ENCODE measurements at places on chromosomes 6 and 20.

DNA sequence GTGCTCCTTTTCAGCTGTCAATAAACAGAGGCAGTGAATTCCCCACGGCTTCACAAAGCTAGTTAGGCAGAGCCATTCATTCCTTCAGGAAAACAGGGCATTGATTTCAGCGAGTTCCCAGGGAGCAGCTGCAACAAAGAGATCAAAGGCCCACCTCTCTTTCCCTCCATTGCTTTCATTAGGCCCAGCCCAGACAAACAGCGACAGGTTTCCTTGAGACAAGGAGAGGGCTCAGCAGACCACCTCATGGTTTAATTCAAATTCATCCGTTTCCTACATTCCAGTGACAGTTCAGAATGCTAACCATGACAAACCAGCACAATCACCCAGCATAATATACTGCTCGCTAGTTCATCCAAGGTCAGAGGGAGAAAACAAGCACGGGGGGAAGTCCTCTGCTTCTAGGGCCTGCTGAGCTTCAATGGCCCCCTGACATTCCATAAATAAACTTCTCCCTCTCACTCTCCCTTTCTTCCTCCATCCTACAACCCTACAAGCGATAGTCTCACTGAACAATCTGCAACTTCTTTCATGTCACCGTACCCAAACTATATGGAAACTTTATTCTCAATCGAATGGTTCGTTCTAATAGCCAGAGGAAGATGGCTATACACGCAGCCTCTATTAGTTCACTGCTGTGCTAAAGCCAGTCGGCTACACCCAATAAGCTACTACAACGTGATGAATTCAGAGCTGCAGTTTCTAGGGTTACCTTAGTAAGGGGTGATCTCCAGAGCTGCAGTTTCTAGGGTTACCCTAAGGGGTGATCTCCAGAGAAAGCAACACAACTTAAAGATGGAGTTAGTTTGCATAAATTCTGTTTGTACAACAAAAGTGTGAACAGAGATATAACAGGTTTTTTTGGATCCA is 34.7 kb downstream of the PLAGL1 start:
- DNase-seq: no peak

DNA sequence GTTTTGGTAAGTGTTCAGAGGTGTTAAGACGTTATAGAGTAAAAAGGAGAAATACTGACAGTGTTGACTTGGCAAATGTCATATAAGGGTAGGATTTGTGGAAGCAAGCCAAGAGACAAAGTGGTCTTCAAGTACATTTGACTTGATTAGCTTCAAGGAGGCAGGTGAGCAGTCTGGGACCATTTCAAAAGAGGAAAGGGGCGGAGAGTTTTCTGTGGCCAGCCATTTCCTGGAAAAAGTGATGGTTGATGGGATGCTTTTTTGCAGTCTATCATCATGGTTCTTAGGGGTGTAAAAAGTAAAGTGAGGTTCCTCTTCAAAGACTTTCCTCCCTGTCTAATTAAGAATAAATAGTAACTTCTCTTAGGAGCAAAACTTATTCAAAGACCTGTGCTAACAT is 28.7 kb downstream of the FKBP1A start:
- no peak for DNase-seq

GRCh38 chr6:53048431-53049195 is 16.6 kb upstream of the FBXO9 start:
- DNase-seq: peak; percentile 64

- DNase-seq: no peak
These were observed 39.0 kb upstream of the CCDC28A start for GRCh38 chr6:138734585-138734984.

DNA sequence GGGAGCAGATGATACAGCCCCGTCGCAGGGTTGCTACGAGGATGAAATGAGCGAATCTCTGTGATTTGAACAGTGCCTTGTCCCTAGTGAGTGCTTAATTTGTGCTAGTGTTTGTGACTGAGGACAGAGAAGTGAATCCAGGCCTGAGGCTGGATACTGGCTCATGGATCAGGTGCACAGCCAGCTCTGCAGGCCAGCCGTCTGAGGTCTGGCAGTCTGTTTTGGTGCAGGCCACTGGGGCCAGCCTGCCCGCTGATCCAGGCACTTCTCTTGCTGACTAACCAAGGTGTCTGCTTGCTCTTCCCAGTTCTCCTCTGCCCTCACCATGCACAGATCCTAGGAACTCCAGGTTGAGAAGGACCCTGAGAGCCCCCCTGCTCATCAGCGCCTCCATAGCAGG is 181.0 kb downstream of the LRFN2 start:
- no peak for DNase-seq

- DNase-seq: peak; percentile 49
These were observed 67.4 kb downstream of the ALDH8A1 start for GRCh38 chr6:134882426-134883038.
